ENCODE measurements at places on chromosomes 7 and 10.

- no peaks in the 10 kb centered on the region for H3K27me3 ChIP-seq
- no peak for DNase-seq
- no peaks in the 10 kb centered on the region for H3K36me3 ChIP-seq
- peaks cover 30% of the 10 kb centered on the region for H3K4me1 ChIP-seq
Measured at GRCh38 chr10:66828957-66829356, 96.9 kb upstream of the LRRTM3 start.

DNA sequence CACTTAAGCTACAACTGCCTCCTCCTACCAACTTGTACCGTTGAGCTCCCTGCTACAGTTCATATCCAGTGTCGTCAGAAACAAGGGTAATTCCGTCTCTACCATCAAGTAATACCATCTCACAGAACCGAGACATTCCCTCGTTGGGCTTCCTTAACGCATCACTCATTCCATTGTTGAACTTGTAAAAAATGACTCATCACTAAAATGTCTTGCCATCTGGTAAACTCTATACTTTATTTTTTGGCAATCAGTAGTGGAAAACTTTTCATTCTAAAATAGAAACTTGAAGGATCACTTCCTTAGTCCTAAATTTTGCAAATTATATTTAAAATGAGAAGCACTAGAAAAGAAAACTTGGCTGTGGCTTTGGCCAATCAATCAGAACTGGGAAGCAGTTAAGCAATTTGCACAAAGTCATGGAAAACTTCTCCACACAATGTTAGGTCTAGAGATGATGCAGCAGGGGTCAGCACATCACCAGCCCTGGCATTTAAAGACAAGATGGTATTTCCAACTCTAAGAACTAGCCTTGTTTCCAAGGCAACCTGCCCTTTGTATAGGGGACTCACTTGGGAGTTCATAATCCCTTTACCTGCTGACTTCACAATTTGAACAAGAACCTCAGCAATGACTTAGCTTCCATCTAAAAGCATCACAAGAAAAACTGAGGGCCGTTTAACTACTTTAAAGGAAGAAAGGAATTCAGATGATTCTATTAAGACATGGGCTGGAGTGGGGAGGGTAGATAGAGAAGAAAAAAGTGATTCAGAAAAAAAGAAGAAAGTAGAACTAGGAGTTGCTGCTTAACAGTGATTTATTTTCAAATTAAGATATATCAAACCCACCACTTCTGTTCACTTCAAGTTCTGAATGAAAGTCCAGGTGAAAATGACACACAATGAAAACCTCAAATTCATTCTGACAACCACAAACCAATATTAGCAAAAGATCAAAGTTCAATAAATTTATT is 288.1 kb downstream of the PARD3 start:
- H3K27ac ChIP-seq = no peak overlapping the region
- peak; percentile 88 for DNase-seq
- H3K4me1 ChIP-seq = peaks cover 37% of the 10 kb centered on the region

DNA sequence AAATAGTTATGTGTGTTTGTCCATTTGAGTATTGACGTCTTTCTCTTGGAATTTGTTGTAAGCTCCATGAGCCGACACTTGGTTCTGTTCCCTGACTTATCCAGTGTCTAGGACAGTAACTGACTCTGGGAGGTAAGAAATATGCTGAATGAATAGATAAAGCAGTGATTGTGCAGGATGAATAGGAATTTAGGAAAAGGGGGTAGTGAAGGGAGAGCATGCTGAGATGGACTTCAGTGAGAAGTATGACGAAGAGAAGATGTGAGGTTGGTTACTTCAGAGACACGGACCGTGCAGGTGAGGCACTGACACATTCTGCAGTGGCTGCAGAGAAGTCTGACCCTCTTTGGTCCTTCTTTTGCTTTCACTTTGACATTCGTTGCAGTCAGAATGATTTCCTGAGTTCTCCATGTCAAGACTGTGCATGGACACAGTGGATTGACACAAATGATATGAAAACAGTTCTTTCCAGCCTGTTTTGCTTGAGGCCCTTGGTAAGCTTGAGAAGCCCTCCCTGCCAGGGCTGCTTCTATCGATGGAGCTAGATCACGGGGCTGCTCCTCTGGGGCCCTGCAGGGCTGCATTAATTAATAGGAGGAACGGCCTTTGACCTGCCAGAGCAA is 261.5 kb upstream of the SORCS1 start:
- no peaks in the 10 kb centered on the region for H3K27me3 ChIP-seq
- H3K4me1 ChIP-seq = peaks cover 10% of the 10 kb centered on the region
- H3K36me3 ChIP-seq = no peaks in the 10 kb centered on the region
- no peak for DNase-seq
- H3K4me3 ChIP-seq = no peak overlapping the region

DNA sequence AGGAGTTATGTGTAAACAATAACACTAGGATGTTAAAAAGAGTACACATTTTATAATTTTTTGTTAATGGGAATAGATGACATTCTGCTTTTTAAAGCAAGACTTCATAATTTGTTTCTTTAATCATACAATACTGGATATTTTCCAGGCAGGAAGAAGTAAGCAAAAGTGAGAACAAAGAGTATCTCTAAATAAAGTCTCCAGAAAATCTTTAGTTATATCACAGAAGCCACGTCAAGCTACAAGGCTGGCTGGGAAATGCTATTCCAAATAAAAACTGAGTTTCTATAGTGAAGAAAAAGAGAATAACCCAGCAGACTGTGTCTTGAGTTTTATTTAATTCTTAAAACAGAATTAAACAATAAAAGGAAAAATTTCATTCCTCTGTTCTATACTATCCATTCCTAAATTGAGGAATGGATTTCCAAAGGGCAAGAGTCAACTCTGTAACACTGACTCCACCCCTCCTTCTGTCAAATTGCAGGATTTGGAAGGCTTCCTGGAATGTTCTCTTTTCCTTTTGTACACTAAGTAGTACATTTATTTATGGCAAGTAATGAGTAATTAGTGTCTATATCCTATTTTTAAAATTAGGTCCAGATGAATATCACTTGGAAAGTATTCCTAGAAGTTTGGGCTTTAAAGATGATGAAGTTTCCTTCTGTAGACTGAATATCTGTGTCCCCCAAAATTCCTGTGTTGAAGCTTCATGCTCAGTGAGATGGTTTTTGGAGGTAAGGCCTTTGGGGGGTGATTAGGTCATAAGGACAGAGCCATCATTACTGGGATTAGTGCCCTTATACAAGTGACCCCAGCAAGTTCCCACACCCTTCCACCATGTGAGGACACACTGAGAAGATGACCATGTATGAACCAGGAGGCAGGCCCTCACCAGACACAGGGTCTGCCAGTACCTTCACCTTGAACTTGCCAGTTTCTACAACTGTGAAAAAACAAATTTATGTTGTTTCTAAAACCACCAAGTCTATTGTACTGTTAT is 290.9 kb downstream of the CRPPA start:
- H3K27ac ChIP-seq = no peak overlapping the region
- no peak overlapping the region for H3K4me3 ChIP-seq
- DNase-seq = no peak
- no peaks in the 10 kb centered on the region for H3K27me3 ChIP-seq
- no peaks in the 10 kb centered on the region for H3K36me3 ChIP-seq
- no peaks in the 10 kb centered on the region for H3K4me1 ChIP-seq

- H3K4me3 ChIP-seq = no peak overlapping the region
- no peaks in the 10 kb centered on the region for H3K36me3 ChIP-seq
- no peak for DNase-seq
- H3K27ac ChIP-seq = no peak overlapping the region
Measured at GRCh38 chr10:88439932-88440331, 143.2 kb downstream of the RNLS start.

DNA sequence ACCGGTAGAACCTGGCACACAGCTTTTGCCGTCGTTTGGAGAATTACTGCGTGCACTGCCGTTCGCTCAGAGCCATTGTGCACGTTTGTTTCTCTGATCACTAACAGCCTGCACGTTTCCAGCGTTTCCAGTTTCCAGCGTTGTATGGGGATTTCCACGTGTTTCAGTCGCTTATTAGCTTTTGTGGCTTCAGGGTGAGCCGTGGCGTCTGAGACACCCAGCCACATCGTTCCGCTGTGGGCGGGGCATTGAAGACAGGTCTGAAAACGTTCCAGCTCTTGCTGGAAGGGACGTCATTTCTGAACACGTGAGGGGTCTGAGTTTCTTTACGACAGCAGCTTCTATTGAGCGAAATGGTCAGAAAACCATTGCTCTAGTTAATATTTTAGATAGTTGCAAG is 164.8 kb downstream of the DNAJB6 start:
- no peak overlapping the region for H3K27ac ChIP-seq
- peaks cover 45% of the 10 kb centered on the region for H3K27me3 ChIP-seq
- no peak for DNase-seq
- H3K4me1 ChIP-seq = no peaks in the 10 kb centered on the region

DNA sequence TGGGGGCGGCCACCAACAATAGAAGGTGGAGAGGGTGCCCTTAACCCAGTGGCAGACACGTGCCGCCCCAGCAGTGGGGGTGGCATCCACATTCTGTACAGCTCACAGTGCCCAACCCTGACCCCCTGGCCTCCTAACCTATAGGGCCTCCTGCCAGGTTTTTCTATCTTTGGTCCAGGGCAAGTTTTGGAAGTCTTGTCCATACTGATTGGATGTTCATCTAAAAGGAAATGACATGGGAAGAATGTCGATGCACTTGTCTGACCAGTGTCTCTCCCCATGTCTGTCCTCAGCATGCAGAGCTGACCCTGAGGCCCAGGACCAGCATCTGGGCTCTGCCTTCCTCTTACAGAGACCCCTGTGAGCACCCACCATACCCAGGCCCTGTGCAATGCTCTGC is 32.3 kb upstream of the ANTXRL start:
- no peak for DNase-seq
- no peak overlapping the region for H3K4me3 ChIP-seq
- H3K4me1 ChIP-seq = no peaks in the 10 kb centered on the region
- no peak overlapping the region for H3K27ac ChIP-seq

DNA sequence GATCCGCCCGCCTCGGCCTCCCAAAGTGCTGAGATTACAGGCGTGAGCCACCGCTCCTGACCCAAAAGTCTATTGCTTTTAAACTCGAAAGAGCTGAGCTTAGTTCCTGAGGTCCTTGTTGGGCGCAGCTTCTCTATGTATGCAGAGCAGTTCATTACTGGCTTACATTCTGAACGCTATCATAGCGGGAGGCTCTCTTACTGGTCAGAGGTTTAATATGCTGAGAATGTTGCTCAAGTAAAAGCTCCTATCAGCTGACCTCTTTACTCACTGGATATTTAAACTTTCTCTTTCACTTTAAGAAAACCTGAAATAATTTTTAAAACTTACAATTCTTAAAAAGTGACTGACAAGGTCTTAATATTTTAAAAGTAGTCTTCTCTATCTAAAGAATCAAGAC is 160.8 kb upstream of the WNT16 start:
- no peaks in the 10 kb centered on the region for H3K27me3 ChIP-seq
- no peaks in the 10 kb centered on the region for H3K36me3 ChIP-seq
- peaks cover 13% of the 10 kb centered on the region for H3K4me1 ChIP-seq
- H3K27ac ChIP-seq = no peak overlapping the region

- H3K27me3 ChIP-seq = no peaks in the 10 kb centered on the region
- H3K4me3 ChIP-seq = no peak overlapping the region
- no peak for DNase-seq
- H3K36me3 ChIP-seq = no peaks in the 10 kb centered on the region
Measured at GRCh38 chr10:125772864-125773180, 2.8 kb downstream of the MMP21 start.

GRCh38 chr10:133009218-133009950 is 67.0 kb upstream of the CFAP46 start:
- H3K27me3 ChIP-seq = no peaks in the 10 kb centered on the region
- H3K4me1 ChIP-seq = no peaks in the 10 kb centered on the region
- H3K27ac ChIP-seq = no peak overlapping the region
- no peaks in the 10 kb centered on the region for H3K36me3 ChIP-seq
- no peak for DNase-seq

- DNase-seq = no peak
- no peak overlapping the region for H3K4me3 ChIP-seq
- no peak overlapping the region for H3K27ac ChIP-seq
- no peaks in the 10 kb centered on the region for H3K36me3 ChIP-seq
- peaks cover 14% of the 10 kb centered on the region for H3K4me1 ChIP-seq
Measured at GRCh38 chr10:24438800-24439199, 229.9 kb downstream of the KIAA1217 start.

GRCh38 chr7:34070511-34071323 is 165.4 kb downstream of the BMPER start:
- no peaks in the 10 kb centered on the region for H3K27me3 ChIP-seq
- H3K27ac ChIP-seq = no peak overlapping the region
- peaks cover 8% of the 10 kb centered on the region for H3K4me1 ChIP-seq
- H3K4me3 ChIP-seq = no peak overlapping the region

DNA sequence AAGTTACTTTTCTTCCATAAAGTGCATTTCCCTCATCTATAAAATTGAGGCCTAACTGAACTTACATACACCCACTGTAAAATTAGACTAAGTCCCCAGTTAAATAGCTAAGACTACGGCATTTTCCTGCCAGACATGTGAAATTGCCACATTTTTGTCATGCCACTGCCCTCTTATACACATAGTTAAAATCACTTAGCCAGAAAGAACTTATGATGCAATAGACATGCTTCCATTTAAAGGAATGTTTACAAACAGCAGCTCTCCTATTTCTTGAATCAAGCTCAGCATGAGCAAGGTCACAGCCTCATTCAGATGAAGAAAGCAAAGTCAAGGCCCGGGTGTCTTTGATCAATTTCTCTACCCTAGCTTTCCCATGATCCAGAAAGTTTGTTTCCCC is 175.7 kb downstream of the LRRN3 start:
- no peak overlapping the region for H3K4me3 ChIP-seq
- no peaks in the 10 kb centered on the region for H3K27me3 ChIP-seq
- no peak for DNase-seq
- no peaks in the 10 kb centered on the region for H3K36me3 ChIP-seq

DNA sequence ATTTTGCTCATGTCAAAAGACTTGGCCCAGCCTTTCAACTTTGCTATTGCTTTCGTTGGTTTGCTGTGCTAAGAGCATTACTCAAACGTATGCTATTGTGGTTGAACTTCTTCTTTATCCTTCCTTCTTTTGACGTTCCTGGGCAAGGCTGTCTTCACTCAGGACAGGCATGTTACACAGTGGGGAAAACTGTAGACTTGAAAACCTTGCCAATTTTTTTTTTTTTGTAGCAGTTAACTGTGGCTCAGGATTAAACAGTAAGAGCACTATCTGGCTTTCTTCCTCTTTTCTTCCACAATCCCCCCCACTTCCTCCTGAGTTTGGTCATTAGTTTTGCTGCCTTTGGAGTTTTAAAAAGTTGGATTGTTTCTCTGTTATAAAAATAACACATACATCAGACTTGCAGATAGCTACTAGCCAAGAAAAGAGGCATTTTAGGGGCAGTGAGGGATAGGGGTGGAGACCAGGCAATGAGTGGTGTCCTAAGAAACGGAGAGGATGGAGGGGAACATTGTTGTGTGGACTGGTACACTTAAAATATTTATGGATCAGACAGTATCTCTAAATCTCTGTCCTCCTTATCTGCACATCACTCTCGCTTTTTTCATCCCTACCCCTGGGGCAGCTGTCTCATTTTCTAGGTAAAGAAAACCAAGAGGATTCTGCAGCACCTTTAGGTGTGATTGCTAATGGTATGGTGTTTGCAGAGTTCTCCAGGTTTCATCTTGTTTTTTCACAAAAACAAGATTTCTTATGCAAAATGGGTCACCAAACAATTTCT is 181.7 kb downstream of the LRMDA start:
- H3K4me1 ChIP-seq = peaks cover 28% of the 10 kb centered on the region
- H3K27ac ChIP-seq = no peak overlapping the region
- DNase-seq = no peak
- H3K4me3 ChIP-seq = no peak overlapping the region
- no peaks in the 10 kb centered on the region for H3K27me3 ChIP-seq
